ENCODE measurements at places on chromosomes 5 and 9. TPM values are rescaled to one million over a fixed set of nuclear protein-coding genes. Genes with fewer than 3 reads are reported as not detected.

LCN9 gene
- not detected for total RNA-seq

ZBED3 gene
- 6.0 TPM for total RNA-seq

NRARP gene
- total RNA-seq, result 8.4 TPM

C7 gene
- total RNA-seq, result 0.13 TPM

WDR38 gene
- not detected for total RNA-seq

PKD2L2 gene
- not detected for total RNA-seq

SLC6A18 gene
- not detected for total RNA-seq

NACC2 gene
- 26.6 TPM for total RNA-seq

DNA sequence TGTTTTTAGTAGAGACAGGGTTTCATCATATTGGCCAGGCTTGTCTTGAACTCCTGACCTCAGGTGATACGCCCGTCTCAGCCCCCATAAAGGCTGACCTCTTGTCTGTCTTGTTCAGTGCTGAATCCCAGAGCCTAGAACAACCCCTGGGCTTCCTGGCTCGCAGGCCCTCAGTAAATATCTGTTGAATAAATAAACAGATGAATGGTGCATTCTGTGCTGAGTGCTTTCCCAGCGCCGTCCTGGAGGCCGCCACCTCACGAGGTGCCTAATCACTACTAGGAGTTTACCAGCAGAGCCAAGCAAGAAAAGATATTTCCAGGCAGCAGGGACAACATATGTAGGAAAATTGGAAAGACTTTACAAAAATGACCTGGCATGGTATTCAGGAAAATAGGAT, 88.5 kb downstream of the SNX24 start:
- DNase-seq, result no peak

DNA sequence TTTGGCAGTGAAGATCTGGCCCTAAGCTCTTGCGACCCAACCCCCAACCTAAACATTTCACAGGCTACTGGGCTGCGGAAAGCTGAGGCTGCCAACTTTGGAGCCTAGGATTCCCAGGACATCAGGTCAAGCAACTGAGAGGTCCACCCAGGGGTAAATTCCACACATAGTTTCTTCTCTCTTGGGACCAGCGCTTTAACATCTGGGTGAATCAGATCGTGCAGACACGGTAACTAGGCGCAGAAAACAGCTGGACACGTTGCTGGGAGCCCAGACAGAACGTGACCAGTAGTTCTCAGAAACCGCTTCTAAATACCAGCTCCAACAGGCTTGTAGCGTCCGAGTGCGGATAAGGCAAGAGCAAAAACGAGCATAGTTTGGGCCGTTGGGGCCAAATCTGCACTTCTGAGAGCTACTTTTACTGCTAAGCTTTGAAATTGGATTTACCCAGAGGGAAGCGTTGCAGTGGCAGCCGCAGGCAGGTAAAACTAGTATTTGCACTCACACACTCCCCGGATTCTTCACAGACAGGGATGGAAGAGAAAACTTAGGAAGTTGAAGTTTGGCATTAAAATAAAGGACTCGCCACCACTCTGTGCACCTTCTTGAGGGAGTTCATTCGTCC, 11.8 kb downstream of the ITGA1 start:
- DNase-seq, result peak; percentile 76

DNA sequence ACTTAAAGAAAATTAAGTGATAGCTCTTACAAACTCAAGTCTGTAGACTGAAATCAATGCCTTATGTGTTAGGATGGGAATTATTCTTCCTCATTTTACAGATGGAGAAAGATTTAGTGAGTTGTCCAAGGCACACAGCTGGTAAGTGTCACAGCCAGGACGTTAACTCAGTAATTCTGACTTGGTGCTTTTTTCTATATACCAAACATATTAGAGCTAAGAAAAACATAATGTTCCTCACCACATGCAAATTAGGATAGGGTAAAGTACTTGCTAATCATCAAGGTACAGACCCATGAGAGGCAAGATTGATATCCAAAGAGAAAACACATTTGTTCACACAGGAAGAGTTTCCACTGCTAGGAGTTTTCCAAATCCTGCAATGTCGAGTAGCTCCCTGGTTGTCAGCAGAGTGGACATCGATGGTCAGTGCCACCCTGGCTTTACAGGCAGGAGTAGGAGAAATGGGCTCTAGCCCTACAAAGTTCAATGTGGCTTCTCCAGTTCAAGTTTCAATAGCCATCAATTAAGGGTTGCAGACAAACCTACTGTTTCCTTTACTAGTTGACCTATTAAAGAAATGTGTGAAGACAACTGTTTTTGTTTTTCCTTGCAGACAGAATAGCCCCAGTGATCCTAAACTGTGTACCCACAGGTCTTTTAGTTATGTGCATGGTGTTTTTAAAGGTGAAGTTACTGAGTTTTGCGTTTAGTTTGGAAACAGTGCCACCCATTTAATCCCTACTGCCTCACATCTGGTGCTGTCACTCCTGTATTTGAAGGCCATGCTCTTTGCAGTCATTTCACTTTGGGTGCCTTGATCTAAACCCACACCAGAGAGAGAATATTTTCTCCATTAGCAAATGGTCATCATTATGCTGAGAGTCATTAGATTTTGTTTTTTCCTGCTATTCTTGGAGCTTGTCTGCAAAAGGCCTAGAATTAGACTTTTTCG, 460.8 kb upstream of the SMARCA2 start:
- no peak for DNase-seq

GRCh38 chr5:91345461-91345860, 37.7 kb downstream of the ARRDC3 start:
- no peak for DNase-seq

- no peak for DNase-seq
These were observed 25.6 kb downstream of the FBXW11 start for GRCh38 chr5:171980792-171981191.

DNA sequence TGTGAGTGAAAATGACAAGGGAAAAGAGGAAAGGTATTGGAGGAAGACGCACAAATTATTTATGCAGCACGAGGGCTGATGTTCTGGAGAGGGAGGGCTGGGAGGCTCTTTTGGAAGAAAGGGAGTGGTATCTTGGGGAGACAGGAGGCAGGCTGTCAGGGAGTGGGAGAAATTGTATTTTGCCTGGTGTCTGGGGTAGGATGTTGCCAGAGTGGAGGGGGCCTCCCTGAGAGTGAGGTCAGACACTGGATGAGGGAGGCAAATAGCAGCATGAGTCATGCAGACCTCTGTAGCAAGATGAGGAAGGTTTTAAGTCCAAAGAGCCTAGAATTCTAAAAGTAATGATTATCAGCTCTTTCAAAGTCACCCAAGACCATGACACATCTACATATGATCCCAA, 158.0 kb downstream of the DMRT2 start:
- DNase-seq, result peak; percentile 86

DNA sequence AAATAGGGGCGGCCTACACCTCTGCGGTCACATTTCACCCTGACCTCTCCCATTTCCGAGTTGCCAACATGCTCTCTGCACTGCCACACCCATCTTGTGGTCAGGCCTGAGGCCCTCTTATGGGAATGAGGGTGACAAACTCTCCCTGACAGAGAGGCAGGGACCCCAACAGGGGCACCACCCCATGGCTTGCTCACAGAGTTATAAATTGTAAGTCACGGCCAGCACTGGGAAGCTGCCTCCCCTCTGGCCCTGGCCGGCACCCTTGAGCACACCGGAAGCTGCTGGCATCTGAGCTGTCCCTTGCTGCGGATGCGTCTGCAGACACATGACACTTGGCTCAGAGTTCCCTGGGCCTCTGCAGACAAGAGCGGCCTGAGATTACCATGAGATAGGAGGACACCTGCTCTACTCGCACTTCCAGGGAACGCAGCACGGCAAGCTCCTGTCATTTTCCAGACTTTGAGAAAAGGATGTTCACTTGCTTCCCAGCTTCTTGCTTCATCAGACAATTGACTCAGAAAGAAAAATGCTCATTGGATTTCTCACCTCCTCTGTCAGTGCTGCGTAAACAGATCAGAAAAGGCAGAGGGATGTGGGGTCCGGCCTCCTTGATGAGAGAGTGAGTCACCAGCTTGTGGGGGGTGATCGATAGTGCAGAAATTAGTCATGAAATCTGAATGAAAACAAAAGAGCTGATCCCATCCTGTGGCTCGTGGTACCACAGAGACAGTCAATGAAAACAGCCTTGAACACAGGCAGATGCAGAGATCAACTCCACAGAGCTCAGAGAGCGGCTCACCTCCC, 269.8 kb downstream of the SYK start:
- peak; percentile 84 for DNase-seq

- no peak for DNase-seq
These were observed 100.1 kb downstream of the PSAT1 start for GRCh38 chr9:78397045-78397444.

GRCh38 chr9:127417131-127418036, 6.8 kb upstream of the ZNF79 start:
- no peak for DNase-seq

DNA sequence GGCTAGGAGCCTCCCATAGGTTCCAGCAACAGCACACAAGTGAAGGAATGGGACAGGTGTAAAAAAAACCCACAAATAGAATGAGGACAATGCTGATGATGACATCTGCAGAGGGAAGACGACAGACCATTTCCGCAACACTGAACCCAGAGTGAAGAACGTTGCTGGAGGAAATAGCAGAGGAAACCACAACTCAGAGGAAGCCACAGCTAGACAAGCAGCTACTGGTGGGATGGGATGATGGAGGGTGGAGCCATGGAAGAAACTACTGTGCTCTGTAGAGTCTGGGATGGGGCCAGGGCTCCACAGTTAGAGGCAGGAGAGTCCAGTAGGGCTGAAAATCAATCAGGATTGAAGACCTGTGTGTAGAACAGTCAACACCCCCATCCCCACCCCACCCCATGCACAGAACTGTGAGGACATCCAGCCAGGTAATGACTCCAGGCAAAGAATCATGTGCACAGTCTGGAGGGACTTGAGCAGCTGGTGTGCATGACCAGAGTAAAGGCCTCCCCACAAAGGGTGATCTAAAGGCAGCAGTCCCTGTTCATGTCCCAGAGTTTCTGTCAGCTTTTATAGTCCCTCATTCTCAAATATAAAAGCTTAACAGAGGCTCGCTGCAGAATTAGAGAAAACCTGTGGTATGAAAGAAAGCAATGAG, 65.2 kb upstream of the SPIN1 start:
- peak; percentile 37 for DNase-seq

DNA sequence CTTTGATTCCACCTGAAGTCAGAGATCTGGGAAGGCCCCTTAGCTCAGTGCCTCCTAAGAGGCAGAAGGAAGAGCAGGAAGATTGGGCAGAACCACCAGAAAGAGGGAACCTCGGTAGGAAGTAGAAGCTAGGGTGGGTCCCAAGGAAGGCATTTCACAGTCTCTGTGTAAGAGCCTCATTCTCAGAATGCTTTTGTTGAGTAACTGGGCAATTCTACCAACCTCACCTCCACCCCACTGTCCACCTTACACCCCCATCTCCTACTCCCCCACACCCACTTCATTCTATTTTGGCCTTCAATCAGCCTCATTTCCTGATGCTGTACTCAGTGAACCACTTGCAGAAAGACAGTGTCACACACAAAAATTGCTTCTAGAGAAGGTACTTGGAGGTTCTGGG, 3.5 kb downstream of the HBEGF start:
- DNase-seq, result no peak

DNA sequence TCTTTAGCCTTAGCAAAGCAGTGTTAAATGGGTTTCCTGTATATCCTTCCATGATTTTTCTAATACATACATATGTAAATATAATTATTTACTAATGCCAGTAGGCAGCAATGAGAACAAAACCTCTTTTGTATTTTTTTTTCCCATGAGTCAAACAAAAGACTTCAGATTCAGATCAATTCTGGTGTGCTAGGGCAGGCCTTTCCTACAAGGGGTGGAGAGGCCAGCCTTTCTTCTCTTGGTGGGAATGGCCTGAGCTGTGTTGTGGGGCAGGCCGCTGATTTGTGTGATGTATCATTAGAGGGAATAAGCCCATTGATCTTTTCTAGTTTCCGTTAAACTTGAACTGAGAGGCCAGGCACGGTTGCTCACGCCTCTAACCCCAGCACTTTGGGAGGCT, 115.5 kb upstream of the DMRT1 start:
- no peak for DNase-seq

GRCh38 chr9:124780757-124781151, 3.8 kb downstream of the OLFML2A start:
- DNase-seq, result no peak

- no peak for DNase-seq
These were observed 171.0 kb downstream of the ZNF462 start for GRCh38 chr9:107033966-107034365.

GRCh38 chr5:127133071-127133470, 59.8 kb upstream of the C5orf63 start:
- DNase-seq, result no peak

DNA sequence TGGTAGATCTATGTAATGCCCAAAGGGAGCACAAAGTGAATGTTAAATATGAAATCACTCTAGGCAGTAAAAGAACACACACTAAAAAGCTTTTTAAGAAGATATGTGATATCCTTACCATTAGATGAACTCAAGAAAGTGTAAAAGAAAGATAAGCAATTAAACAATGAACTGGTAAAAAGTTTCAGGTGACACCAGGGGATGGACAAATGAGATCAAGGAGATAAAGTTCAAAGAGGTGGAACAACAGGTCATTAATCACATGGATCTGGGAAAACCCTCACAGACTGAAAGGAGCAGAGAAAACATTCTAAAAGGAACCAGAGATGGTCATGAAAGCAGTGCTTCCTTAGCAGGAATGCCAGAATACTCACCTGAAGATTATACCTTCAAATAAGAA, 40.7 kb downstream of the LHFPL2 start:
- no peak for DNase-seq
